ENCODE measurements at places on chromosomes 7 and 10.

GRCh38 chr10:122178655-122179054, 92.4 kb upstream of the BTBD16 start:
- DNase-seq, result no peak

- DNase-seq, result no peak
These were observed 90.7 kb downstream of the SRPK2 start for GRCh38 chr7:105297985-105298384.

DNA sequence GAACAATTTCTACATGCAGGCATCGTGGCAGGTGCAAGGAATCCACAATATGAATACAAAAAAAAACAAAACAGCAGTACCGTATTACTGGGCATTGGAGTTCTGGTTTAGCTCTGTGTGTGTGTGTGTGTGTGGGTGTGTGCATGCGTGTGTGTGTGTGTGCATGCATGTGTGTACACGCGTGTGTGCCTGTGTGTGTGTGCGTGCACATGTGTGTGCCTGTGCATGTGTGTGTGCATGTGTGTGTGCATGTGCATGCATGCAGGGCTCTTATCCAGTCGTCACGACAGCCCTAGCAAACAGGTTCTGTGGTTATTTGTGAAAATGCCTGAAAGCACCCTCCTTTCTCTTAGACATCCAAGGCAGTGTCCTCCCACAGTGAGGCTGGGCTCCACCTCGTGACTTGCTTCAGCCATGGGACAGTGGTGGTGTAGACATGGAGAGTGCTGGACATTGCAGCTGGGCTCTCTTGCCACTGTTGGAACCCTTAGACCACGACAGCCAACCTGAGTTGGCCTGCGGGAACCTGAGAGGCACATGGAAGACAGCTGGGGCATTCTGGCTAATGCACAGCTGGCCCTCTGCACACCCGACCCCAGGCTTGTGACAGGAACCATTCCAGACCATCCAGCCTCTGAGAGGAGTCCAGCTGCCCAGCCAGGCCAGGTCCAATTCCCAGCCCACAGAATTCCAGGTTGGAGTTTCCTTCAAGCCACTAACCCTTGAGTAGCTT, 173.4 kb upstream of the SHH start:
- no peak for DNase-seq

DNA sequence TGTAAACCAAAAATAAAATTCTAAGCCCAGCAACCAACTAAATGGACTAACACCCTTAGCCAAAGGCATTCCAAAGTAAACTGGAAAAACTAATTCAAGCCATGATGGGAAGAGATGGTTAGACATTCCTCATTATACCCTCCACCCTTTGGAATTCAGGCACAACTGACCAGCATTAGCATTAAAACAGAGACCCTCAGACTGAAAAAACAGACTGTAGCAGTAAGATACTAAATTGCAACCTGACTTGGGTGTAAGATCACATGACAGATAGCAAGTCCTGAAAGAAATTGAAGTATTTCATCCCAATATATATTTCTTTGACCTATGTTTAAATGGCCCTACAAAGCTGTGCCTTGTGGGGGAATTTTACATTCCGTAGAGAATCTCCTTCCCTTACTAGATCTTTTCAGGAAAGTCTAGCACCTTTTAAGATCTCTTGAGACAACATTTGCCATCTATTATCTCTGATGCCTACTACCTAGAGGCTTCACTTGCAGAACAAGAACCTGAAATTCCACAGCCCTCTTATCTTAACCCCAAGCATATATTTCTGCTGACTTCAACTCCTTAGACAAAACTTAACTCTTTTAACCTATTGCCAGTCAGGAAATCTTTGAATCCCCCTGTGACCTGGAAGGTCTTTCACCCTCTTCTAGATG, 750.2 kb upstream of the IGFBP3 start:
- no peak for DNase-seq

GRCh38 chr10:128150045-128150493, 23.8 kb upstream of the MKI67 start:
- no peak for DNase-seq

GRCh38 chr10:123550675-123551096, 115.5 kb upstream of the GPR26 start:
- no peak for DNase-seq

DNA sequence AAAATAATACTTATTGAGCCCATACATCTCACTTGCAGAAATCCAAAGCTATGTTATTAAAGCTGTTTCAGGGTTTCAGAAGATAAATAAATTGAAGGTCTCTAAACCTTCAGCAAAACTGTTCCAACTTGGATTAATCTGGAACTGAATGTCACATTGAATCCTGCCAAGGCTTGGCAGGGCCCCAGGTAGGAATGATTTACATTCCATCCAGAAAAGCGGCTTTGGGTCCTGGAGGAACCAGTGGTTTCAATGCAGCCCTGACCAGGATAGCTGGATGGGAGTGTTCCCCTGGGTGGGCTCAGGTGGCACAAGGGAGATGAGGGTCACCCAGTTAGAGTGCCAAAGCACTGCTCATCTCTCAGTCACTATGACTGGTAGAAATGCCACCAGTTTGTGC, 37.0 kb upstream of the TMEM72 start:
- no peak for DNase-seq

GRCh38 chr10:78868861-78869260, 199.9 kb upstream of the ZMIZ1 start:
- no peak for DNase-seq

DNA sequence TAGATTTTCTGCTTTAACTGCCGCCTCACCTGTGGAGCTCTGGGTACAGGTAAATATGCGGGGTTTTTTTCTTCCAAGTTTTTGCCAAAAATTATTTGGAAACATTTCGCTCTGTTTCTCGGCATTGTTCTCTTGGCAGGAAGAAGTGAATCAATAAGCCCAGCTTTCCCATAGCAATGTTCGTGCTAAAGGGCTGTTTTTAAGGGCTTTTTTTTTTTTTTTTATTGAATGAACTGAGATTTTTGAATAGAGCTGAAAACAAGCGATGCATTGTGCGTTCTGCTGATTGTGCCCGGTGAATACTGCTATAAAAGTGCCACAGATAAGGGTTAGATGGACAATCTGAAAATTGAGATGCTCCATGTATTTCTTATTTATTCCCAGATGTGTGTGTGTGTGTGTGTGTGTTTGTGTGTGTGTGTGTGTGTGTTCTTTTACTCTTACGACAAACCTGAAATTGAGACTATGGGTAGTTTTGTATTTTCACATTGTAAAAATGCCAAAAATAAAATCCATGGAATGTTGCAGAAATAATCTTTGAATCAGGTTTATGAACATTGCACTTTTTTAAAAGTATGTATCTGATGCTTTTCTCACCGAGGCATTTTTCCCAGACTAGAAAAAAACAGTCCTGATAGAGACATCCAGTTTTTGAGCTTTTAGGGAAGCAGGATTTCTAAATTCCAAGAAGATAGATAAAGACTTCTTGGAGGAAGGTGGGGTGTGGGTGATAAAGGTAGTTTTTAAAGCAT, 30.5 kb downstream of the KIAA1217 start:
- no peak for DNase-seq

GRCh38 chr10:20313665-20314064, 497.4 kb downstream of the PLXDC2 start:
- no peak for DNase-seq

- DNase-seq, result no peak
These were observed 29.8 kb upstream of the EPC1 start for GRCh38 chr10:32376771-32377170.

GRCh38 chr10:80168679-80169380, 36.3 kb downstream of the PLAC9 start:
- DNase-seq, result no peak

- no peak for DNase-seq
These were observed 16.0 kb downstream of the PPP1R9A start for GRCh38 chr7:94923412-94923811.

- no peak for DNase-seq
These were observed 396.1 kb downstream of the SFMBT2 start for GRCh38 chr10:7014721-7015120.

DNA sequence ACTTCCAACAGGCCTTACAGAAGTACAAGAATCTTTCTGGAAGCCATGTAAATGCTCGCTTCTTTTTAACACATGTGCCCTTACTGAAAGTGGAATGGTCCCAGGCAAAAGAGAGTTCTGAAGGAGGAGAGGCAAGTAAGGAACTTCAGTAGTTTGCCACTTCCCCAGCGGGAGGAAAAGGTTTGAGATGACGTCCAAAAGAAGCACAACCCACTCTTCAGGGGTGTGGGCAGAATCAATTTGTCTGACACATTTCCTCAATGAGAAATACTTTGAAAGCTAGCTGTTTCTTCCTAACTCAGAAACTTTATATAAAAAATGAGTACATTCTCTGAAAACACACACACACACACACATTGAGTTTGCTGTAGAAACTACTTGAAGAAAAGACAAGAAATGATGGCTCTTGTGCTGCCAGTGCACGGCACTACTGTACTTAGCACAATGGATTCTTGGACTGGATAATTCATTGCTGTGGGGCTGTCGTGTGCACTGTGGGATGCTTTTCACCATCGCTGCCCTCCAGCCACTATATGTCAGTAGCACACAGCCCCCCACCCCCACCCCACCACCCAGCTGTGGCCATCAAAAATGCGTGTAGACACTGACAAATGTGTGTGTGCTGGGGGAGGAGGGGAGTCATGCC, 183.0 kb downstream of the SRPK2 start:
- no peak for DNase-seq

GRCh38 chr10:125144206-125144605, 16.2 kb downstream of the CTBP2 start:
- no peak for DNase-seq

GRCh38 chr7:11430112-11430511, 401.9 kb downstream of the THSD7A start:
- DNase-seq, result no peak

- no peak for DNase-seq
These were observed 401.0 kb upstream of the NRP1 start for GRCh38 chr10:33735464-33735923.

DNA sequence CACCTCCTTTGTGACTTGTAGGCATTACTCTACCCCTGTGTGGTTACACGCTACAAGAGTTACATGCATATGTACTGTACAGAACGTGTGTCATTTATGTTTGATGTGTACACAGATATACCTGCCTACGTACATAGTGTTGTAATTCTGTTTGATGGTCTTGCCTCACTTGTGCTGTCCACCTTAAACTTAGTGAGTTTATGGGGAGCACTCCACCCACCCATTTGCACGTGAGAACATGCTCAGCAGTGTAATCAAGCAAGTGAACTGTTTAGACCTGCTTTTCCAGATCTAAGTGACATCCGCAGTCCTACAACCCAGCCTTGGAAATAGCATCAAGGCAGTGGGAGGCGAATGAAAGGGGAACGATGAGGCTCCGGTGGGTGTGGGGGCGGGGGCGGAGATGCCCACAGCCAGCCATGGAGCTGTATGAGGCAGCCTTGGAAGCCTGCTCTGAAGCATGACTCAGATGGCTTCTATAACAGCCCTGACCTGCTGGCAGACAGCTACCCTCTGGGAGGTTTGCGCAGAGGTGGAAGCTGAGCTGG, 52.1 kb downstream of the SUFU start:
- no peak for DNase-seq

DNA sequence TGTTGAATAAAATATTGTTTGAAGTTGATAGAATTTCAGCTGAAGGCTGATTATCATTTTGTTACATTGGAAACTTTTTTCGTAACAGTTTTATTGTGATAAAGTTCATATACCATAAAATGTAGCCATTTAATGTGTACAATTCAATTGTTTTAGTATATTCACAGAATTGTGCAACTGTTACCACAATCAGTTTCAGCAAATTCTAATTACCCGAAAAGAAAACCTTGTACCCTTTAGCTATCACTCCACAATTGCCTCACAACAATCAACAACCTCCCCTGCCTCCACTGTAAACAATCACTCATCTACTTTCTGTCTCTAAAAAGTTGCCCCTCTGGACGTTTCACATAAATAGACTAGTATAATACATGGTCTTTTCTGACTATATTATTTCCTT, 179.7 kb upstream of the BET1 start:
- DNase-seq, result no peak

DNA sequence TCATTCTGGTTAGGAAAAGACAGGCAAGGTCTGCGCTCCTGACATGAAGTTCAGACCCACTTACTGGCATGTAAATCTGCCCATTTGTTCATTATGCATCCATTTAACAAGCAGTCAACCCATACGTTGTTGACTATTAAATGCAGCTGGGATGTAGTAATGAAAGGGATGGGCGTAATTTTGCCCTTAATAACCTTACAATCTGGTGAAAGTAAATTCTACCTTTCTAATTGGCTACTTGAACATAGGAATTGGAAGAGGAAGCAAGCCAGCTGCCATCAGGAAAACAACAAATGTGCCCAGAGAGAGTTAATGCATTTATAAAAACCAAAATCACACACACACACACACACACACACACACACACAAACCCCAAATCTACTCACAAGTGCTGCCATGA, 170.2 kb upstream of the PITRM1 start:
- no peak for DNase-seq

DNA sequence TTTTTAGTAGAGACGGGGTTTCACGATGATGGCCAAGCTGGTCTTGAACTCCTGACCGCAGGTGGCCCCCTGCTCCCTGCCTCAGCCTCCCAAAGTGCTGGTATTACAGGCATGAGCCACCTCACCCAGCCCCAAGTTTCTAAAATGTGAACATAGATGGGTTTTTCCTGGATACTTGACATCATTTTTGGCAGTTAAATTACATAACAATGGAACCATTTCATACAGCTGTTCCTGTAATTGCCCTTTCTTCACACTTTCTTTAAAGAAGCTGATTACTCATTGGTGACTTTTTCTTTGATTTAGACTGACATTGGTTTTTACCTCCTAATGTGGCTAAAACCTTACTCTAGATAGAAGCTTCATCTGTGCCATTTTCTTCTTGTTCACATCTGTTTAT, 5.9 kb downstream of the ZKSCAN1 start:
- no peak for DNase-seq

- no peak for DNase-seq
These were observed 1.6 kb downstream of the CDNF start for GRCh38 chr10:14836208-14836607.

DNA sequence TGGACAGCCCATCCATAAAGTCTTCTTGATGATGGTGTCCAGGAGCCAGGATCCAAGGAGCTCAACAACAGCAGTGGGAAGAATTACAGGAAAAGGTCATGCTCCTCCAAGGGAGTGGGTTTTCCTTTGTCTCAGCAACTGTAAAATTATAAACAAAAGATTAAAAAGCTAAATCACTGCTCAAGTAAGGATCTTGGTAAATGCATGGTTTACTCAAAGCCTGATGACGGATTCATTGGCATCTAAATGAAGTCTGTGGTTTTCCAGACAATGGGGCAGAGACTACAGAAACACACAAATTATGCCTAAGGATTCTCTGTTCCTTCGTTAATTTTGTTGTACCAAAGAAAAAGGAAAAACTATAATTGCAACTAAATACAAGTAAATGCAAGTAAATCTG, 36.4 kb upstream of the DLX6 start:
- DNase-seq, result no peak

DNA sequence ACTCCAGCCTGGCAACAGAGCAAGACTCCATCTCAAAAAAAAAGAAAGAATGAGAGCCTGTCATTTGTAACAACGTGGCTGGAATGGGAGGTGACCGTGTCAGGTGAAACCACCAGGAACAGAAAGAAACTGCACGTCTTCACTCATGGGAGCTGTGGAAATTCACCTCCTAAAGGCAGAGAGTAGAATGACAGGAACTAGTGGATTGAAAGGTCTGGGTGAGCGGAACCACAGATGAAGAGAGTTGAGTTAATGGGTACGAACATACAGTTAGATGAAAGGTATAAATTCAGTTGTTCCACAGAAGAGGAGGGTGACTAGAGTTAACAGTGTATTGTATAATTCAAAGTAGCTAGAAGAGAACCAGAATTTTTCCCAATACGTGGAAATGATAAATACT, 78.6 kb downstream of the MAD1L1 start:
- DNase-seq, result no peak

Measured in tibial nerve (tissue), 4 donors.